Esophagus muscularis mucosa (tissue), 4 donors: ENCODE measurements at places on chromosomes 12 and 14. TPM values are rescaled to one million over a fixed set of nuclear protein-coding genes. Genes with fewer than 3 reads are reported as not detected.

Gene PTPN21
- total RNA-seq = 24.7 TPM

Gene SLC8A3
- 1.7 TPM for total RNA-seq

Gene NGB
- 4.6 TPM for total RNA-seq

DNA sequence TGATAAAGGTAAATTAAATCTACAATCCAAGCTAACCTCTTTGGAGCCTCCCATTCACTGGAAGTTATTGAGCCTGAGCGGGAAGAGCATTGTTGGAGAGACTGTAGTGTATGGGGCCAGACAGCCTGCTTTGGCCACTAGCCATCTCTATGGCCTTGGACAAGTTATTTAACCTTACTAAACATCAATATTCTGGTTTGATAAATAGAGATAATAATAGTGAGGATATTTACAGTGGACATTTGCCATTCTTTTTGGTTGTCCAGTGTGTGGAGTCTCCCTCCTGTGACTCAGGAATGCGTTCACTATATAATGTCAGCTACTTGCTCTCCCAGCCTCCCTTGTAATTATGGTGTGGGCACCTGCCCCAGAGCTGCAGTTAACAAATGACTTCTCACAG, 216.1 kb downstream of the SLC38A4 start:
- H3K36me3 ChIP-seq = no peaks in the 10 kb centered on the region
- no peak for DNase-seq
- no peak overlapping the region for H3K27ac ChIP-seq
- no peak overlapping the region for H3K4me3 ChIP-seq
- peaks cover 11% of the 10 kb centered on the region for H3K4me1 ChIP-seq

Gene TCL1B
- not detected for total RNA-seq
